H54 (cell line): ENCODE measurements at places on chromosomes 3 and 15.

DNA sequence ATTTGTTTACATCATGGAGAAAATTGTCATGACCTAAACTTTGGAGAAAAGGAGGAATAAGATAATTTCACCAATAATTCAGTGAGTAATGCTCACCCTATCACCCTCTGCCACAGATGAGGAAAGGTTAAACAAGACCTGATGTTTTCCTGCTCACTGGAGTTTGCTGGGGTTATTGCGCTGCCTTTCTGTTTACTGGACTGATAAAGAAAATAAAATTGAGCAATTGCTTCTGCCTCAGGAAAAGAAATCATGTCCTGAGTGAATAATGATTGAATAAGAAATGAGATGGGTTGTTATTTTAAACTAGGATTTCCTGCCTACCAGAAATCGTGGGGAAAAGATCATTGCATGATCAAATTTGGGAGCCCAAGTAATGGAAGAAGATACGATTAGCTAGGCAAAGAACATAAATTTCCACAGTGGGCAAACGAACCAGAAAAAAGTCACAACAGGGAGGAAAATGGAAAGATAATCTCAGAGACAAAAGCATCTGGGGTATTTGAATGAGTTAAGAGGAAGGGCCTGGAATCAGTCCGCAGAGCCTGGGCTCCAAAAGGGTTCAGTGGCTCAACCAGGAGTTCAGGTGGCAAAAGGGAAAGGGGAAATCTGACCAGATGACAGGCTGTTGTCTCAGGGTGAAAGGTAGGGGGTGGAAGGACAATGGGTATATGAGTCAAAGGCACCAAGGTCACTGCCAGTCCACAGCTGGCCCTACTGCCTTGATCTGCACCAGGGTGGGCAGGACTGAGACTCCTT, 146.8 kb downstream of the FAM43A start:
- DNase-seq: no peak

GRCh38 chr3:123389628-123389918, 59.3 kb downstream of the ADCY5 start:
- DNase-seq: no peak

DNA sequence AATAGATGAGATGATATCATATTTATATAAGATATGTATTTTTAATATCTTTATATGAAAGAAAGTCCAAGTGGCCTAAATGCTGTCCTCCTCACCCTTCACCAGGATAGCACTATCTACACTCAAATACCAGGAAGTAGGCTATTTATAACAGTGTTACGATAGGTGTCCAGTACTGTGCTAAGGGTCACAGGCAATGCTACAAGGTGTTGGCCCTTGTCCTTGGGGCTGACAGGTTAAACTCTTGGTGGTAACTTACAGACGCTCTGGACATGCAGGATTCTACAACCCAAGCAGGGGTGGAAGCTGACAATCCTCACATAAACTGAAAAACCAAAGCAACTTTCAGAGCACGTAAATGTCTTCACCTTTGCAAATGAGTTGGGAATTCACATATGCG, 22.3 kb downstream of the NCEH1 start:
- DNase-seq: no peak

- no peak for DNase-seq
Measured at GRCh38 chr3:127396473-127396872, 108.6 kb upstream of the PRR20G start.

DNA sequence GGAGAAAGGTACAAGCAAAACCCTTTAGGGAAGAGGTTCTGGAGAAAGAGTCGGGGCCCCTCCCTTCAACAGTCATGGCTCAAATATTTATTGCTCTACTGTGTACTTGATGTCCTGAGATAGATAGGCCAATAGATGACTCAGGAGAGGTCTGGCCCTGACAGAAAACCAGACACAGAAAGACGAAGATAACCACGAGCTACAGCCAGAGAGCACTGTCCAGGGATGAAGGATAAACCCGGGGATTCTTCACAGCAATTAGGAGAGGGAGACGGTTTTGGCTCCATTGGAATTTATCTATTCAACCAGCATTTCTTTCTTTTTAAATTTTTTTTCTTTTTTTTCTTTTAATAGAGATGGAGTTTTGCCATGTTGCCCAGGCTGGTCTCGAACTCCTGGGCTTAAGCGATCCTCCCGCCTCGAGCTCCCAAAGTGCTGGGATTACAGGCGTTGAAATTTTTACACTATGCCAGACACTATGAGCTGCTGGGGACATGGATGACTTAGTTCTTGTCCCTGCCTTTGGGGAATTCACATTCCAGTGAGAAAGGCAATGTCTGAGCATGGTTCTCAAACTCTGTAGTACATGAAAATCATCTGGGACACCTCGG, 4.6 kb upstream of the CIDEC start:
- peak; percentile 78 for DNase-seq

DNA sequence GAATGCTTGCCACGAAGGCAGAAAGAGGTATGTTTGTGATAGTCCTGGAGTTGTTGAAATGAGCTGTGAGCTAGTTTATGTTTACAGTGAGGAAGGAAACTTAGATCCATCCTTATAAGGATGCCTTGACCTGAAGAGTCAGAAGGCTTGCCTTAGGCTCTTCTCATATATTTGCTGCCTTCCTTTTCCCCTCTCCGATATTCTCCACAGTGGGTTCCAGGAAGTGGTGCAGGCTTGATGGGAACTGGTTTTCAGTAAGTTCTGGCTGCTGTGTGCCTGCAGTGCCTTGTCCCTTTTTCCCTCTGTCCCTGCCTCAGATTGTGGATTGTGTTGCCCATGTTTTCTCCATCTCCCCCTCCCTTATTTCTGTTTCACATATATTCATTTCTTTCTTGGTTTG, 287.3 kb upstream of the UBE2E1 start:
- DNase-seq: no peak

DNA sequence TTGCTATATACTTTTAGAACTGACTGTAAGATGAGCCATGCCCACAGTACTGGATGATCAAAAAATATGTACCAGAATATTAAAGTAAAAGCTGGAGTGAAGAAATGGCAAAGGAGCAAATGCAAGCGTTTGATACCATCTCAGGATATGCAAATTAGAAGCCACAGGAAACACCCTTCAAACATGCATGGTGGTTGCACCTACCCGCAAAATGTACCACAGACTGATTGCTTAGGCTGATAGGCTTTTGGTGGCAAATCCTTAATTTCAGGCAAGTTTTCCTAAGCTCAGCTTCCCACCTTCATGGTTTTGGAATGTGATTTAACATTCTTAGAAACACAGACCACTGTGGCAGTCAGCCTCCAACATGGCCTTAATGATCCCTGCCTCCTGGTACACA, 149.0 kb downstream of the PDZRN3 start:
- no peak for DNase-seq

- DNase-seq: no peak
Measured at GRCh38 chr3:52841211-52841980, 6.6 kb upstream of the MUSTN1 start.

DNA sequence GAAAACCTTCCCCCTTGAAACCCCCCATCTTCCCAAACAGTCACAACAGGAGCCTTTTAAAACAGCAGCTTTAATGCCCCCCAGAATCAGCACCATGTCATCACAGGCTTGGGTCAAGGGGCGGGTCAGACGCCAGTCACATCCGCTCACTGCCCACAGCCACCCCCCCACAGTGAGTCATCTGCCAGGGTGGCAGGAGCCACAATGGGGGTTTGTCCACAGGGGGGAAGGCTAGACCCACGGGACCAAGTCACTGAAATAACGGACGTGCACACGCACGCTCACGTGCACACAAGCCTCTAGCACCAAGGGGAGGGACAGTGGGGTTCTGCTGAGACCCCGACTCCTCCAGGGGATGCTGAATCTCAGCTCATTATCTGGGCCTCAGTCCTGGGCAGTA, 441 bp upstream of the UCN2 start:
- peak; percentile 92 for DNase-seq

DNA sequence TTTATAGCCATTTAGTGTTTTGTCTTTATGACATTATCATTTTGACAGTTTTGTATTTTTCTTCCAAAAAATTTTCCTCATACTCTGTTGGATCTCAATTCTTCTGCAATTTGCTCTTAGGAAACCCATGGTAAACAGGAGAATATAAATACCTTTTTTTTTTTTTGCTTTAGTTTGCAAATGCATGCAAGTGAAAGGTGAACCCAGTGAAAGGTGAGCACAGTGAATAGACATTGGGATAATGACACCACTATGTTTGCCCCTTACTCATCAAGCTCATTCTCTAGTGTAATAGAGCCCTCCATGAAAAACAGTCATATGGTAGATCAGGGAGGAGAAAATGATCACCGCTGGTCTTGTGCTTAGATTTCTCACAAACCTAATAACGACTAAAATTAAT, 59.0 kb upstream of the TRPC1 start:
- DNase-seq: no peak

- DNase-seq: no peak
Measured at GRCh38 chr3:102571006-102571405, 136.2 kb downstream of the ZPLD1 start.

DNA sequence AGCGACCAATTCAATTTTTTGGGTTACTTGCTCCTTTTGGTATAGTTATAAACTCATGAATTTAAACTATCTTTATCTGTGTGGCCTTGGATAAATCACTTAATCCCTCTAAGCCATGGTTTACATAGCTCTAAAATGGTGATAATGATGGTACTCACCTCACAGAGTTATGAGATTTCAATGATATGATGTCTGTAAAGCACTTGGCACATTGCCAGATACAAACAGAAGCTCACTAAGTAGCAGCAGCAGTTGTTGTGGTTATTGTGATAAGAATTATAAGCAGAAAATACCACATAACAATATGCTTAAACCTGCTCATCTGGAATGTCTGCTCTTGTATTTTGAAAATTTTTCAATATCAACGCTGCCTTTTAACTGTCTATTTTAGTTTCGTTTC, 185.1 kb upstream of the SNTN start:
- DNase-seq: no peak

GRCh38 chr15:99121691-99122410, 17.0 kb downstream of the SYNM start:
- DNase-seq: no peak

- DNase-seq: no peak
Measured at GRCh38 chr3:9398700-9399336, 1.4 kb downstream of the SETD5 start.

- DNase-seq: no peak
Measured at GRCh38 chr3:152399374-152399773, 130.6 kb downstream of the MBNL1 start.

DNA sequence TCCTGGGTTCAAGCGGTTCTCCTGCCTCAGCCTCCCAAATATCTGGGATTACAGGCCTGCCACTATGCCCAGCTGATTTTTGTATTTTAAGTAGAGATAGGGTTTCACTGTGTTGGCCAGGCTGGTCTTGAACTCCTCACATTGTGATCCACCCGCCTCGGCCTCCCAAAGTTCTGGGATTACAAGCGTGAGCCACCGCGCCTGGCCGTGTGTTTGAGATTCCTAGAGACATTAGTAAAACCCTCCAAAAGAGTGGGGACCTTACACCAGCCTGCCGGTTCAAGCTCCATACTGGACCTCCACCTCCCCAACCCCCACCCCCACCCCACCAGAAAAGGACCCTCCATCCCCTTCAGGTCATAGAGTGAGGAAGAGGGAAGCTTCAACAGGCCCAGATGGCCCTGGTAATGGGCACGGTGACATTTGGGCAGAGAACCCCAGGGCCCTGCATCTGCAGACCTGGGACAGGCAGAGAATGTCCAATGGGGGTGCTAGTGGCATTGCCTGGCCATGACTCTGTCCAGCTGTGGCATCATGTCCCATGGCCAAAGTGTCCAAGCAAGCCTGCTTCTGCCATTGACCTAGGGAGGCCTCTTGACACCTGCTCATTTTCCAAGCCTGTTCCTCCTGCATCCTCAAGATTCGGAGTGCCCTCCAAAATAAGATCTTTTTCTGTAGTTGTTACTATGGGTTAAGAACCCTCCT, 108.9 kb upstream of the KLF13 start:
- DNase-seq: no peak

DNA sequence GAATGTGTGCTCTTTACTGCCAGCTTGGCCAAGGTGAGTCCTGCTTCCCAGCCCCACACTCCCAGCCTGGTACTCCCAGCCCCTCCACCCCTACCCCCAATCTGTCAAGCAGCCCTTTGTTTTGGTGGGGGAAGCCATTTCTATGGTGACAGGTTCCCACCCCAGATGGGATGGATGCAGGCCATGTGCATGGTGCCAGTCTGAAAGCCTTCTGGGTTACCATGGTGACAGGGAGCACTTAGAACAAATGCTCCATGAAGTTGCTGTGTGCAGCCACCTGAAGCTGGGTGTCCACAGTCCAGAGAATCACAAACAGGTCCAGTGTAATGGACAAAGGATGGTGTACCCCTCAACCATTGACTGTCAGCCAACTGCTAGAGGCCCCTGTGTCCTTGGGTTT, 19.1 kb upstream of the VILL start:
- DNase-seq: no peak

- DNase-seq: no peak
Measured at GRCh38 chr15:40915116-40915661, 14.0 kb upstream of the DLL4 start.

DNA sequence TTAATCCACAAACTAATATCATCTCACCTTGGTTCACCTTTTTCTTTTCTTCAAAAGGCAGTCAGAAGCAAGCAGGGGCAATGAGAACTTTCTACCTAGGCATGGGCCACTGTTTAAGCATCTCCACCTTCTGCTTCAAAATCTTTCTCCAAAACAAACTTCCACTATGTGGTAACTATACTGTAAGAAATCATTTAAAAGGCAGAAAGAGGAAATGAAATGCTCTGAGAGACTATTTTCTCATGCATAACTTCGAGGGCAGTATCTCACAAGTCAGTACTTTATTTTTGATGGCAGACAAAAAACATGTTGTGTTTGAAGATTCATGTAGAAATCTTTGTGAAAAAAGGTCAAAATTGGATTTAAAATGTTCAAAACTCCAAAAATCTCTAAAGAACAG, 419.7 kb downstream of the ZBTB20 start:
- no peak for DNase-seq

DNA sequence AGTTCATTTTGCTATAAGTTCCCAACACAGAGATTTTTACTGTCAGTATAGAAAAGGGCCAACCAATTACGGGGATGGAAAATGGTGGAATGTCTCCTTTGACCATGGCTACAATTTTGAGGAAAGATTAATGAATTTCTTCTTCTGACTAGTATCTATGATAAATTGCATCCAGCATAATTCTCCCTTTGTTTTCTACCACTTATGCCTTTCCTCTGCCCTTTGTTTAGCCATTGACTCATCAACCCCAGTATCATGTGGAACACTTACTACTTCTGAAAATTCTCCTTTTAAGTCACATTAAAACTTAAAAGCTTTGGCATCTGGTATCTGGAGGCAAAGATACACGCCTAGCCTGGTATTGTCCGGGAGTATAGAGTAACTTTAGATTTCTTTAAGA, 92.9 kb upstream of the CADPS start:
- no peak for DNase-seq

DNA sequence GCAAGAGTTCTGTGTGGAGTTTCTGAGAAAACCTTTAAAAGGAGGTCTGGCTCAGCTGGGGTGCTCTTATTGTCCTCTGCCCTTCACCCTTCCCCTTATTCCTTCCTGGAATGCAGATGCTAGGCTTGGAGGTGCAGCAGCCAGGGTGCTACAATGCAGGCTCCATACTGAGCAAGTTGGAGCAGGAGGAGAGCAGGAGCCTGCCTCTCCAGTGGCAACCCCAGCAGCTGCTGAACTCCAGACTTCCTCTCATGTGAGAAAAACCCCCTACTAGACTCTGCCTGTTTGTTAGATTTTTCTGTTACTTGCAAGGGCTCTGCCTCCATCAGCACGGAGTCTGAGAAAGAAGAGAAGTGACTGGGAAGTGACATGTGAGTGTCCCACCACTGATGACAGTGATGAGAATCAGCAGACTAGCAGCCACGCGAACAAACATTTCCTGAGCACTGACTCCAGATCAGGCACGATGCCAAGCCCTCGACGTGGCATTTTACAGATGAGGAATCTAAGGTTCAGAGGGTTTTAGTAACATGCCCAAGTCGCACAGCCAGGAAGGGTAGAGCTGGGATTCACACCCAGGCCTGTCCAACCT, 16.1 kb upstream of the RARRES1 start:
- DNase-seq: no peak
